ENCODE measurements at places on chromosomes 2 and 18. TPM values are rescaled to one million over a fixed set of nuclear protein-coding genes. Genes with fewer than 3 reads are reported as not detected.

MYO5B gene
- total RNA-seq, result under 0.01 TPM

CNOT9 gene
- total RNA-seq, result 100 TPM

- DNase-seq, result no peak
These were observed 127.5 kb upstream of the TNP1 start for GRCh38 chr2:216987252-216987821.

DNA sequence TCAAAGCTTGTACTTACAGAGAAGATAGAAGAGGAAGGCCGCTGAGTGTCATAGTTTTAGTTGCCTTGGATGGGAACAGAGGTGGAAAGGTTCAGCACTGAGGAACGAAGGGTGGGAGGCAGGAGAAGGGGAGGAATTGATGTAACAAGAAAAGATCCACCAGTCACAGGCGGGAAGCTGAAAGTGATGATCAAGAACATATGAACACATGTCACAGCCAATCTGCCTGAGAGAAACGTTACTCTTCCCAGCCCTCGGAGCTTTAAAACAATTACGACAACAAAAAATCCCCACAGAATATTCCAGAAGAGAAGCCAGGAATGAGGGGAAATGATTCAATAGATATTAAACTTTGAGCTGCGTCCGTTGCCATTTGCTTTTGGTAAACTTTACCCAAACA is 87.1 kb downstream of the TSHZ1 start:
- no peak for DNase-seq

DNA sequence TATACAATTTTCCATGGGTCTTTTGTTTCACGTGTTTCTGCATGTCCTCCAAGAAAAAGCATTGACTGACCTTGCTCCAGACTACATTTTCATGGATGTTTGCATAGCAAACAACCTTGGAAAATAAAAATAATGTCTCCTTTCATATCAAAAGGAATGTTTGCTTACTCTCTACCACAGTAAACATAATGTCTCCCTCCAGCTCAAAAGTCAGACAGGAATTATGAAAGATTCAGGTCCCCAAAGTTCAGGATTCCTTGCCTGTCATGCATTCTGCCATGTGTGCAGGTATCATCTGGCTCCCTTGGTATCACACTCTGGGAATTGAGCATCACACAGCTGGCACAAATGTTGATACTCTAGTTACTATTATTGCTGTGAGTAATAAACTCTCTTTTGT is 103.1 kb upstream of the ZC3H15 start:
- no peak for DNase-seq

All from RPMI7951 (cell line).